ENCODE measurements at places on chromosomes 5 and 9.

DNA sequence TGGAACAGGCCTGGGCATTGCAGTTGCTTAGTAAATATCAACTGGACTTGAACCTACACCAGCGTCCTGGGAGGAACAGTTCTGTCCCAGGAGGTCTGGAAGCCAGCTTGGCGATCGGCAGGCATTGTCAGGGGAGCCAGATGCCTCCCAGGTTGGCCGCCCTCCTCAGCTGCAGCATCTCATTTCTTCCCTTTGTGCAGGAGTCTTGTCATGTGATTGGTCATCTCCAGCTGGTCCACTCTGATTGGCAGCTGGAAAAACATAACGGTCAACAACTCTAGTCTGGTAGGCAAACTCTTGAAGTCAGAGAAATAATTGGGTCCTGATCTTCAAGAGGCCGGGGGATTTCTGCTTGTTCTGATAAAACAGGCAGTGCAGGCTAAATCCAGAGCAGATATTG lies 29.6 kb upstream of the NCS1 start:
- no peak for DNase-seq

GRCh38 chr5:40385544-40385943 lies 294.2 kb upstream of the PTGER4 start:
- DNase-seq, result no peak

DNA sequence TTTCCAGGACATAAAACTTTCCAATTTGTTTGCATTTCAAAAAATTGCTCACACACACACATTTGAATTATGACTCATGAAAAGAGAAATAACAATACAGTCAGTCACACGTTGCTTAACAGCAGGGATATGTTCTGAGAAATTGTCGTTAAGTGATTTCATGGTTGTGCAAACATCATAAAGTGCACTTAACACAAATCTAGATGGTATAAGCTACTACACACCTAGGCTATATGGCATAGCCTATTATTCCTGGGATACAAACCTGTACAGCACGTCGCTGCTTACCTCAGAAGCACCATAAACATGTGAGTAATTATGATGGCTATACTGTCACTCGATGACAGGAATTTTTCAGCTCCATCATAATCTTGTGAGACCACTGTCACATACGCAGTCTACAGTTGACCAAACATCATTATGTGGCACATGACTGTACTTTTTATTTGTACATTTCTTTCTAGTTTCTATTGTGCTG lies 378.2 kb downstream of the ACTL7B start:
- DNase-seq, result peak; percentile 36

DNA sequence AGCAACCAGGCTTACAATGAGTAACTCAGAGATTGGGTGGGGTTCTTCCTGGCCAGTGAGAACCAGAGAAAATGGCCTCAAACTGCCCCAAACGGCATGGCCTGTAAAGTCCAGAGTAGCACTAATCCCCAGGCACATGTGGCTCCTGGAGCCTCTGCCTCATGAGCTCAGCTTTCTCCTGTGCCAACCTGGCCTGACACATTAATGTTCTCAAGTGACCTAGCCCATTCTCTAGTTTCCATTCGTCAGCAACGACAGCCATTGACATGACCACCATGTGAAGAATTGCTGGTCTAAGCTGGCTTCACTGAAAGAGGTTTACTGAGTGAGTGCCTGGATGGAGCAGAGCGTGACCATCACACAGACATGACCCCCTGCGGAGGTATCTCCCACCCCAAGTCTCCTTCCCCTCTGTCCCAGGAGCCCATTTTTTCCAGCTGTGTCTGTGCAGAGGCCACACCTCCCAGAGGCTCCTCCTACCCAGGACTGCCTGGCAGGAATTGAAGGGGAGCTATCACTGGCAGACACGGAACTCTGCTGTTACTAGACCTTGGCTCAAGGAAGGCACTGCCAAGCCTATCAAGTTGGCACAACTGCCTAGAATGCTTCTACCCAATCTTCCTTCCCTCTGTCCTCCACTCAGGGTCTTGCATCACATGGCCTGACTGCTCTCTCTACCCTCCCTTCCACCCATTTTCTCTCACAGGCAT lies 59.0 kb upstream of the BOD1 start:
- no peak for DNase-seq

- peak; percentile 29 for DNase-seq
These were observed 8.1 kb upstream of the OMD start for GRCh38 chr9:92432350-92432749.

- DNase-seq, result peak; percentile 72
These were observed 47.1 kb upstream of the AKNA start for GRCh38 chr9:114434878-114435311.
